Fibroblast of skin of scalp (primary cell): ENCODE measurements at places on chromosomes 1 and 21.

GRCh38 chr1:54567961-54568360, 19.9 kb downstream of the ACOT11 start:
- no peak for DNase-seq

DNA sequence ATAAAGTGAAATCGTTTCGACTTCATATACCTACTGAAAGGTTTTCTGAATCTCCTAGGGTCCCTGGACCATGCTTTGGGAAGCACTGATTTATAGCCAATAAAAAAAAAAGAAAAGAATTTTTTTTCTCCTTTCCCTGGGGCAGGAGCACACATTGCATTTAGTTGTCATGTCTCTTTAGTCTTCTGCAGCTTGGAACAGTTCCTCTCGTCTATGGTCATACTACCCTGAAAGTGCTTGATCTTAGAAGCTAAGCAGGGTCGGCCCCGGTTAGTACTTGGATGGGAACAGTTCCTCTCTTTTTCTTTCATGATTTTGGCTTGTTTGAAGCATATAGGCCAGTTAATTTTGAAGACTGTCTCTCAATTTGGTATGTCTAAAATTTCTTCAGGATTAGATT, 3.7 kb upstream of the SERPINC1 start:
- no peak for DNase-seq

- no peak for DNase-seq
These were observed 100.4 kb upstream of the KLHDC7A start for GRCh38 chr1:18380288-18380687.

- no peak for DNase-seq
These were observed 527.3 kb downstream of the PLPP3 start for GRCh38 chr1:56052041-56052440.

GRCh38 chr1:15411593-15412137, 2.0 kb downstream of the EFHD2 start:
- DNase-seq = no peak

GRCh38 chr1:907611-908451, 15.9 kb upstream of the SAMD11 start:
- no peak for DNase-seq

GRCh38 chr1:229669333-229669732, 43.3 kb downstream of the URB2 start:
- no peak for DNase-seq

GRCh38 chr1:199452627-199453026, 574.9 kb upstream of the NR5A2 start:
- DNase-seq = no peak

DNA sequence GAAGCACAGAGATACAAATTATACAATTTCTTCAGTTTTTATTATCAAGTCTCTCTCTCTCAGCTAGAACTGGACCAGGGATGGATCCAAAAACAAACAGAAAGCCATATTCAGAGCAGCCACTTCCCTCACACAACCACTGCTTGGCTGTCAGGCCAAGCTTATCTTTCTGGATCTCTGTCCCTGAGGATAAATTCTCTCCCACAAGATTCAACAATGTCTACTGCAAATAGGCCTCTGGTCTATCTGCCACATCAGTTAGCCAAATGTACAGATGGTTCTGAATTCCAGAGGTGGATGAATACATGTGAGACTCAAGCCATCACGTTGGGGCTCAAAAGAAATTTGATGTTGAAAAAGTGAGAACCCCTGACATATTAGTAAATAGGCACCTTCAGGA, 350.9 kb downstream of the LTN1 start:
- DNase-seq = no peak

DNA sequence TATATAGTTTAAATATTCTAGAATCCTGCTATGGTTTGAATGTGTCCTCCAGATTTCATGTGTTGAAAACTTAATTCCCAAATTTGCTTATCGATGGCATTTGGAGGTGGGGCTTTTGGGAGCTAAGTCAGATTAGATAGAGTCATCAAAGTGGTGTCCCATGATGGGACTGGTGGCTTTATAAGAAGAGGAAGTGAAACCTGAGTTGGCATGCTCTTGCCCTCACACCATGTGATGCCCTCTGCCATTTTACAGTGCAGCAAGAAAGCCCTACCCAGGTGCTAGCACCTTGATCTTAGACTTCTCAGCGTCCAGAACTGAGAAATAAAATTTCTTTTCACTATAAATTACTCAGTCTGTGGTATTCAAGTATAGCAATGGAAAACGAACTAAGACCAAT, 111.3 kb downstream of the TGFB2 start:
- no peak for DNase-seq

DNA sequence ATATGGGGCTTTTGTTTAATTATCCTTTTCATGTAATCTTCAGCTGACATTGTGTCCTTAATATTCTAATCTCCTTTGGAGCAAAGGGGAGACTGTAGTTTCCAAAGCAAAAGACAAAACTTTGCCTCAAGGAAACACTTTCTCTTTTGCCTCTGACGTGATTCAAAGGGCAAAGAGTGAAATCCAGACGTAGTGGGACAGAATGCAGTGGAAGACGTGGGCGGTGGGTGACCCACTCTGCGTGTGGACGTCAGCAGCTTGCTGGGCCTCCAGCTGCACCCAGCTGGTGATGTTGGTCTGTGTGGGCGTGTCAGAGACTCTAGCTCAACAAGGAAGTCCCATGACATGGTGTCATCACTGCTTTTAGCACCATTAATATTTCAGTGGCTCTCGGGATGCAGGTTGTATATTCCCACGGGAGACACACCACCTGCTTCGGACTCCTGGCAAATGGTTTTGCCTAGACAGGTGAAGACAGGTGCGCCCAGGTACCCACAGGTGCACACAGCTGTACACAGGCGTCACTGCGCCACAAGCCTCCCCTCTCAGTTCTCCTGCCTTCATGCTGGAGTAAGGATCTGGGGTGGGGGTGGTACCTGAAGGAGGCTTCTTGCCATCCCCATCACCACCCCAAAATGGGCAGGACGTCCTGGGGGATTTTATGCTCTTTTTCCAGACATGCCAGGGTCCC, 292.1 kb upstream of the VAMP3 start:
- DNase-seq = no peak

GRCh38 chr1:24913616-24914225, 16.4 kb downstream of the RUNX3 start:
- DNase-seq = no peak

GRCh38 chr21:33898586-33898985, 17.0 kb downstream of the ATP5PO start:
- DNase-seq = peak; percentile 43

DNA sequence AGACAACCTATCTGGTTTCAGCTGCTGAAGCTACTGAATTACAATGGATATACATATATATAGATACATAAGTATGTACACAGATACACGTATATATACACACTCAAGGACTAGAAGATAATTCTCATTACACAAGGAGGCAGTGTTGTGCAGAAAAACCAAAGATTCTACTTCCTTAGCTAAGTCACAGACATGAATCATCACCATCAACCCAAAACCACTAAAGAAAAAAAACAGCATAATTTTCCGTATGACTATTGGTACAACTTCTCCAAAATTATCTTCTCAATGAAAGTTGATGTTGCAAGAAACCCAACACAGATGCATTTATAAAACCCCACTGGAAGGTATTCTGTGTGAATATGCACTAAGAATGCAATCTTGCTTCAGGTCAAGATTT, 36.8 kb upstream of the RPF1 start:
- peak; percentile 88 for DNase-seq

GRCh38 chr1:64073705-64074104, 129.7 kb upstream of the UBE2U start:
- no peak for DNase-seq

DNA sequence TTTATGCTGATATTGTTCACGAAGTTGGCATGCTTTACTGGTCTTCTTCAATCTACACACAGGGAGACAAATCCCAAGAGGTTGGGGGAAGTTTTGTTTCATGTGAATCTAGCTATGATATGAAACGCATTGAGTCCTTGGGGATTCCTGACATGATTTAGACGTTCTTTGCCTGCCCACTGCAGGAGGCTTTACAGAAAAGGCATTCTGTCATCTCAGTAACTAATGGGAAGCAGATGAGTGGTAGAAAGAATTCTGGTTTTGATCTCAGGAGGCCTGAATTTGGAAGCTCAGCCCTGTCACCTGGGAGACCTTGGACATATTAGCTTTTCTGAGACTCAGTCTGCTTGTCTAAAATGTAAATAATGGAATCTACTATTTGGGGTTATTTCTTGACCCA, 383.0 kb upstream of the NFIA start:
- DNase-seq = peak; percentile 12

- DNase-seq = peak; percentile 36
These were observed 204.8 kb upstream of the ADAMTS5 start for GRCh38 chr21:27171707-27172106.

GRCh38 chr1:38589036-38589435, 270.5 kb downstream of the RRAGC start:
- DNase-seq = peak; percentile 28

GRCh38 chr1:237861944-237862343, 28.8 kb downstream of the ZP4 start:
- no peak for DNase-seq

- no peak for DNase-seq
These were observed 63.8 kb upstream of the C1orf87 start for GRCh38 chr1:60137406-60137805.

DNA sequence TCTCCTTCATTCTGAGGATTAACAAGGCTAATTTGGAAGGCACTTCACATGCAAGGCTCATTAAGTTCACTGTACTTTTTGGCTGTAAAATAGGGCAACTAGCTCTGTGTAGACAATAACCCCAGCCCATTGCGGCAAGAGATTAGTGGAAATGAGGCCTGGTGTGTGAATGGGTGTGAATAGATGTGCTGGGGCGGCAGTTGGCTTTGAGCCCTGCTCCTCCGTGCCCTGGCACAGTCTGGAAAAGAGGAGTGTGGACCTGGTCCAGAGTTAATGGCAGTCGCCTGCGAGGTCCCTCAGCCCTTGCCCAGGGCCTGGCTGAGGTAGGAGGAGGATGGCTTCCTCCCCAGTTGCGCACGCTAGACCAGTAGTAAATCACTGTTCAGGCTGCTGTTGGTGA, 4.8 kb downstream of the KISS1 start:
- DNase-seq = no peak

- no peak for DNase-seq
These were observed 5.3 kb downstream of the AKNAD1 start for GRCh38 chr1:108851567-108851966.

- no peak for DNase-seq
These were observed 241.0 kb downstream of the DISC1 start for GRCh38 chr1:231867607-231868006.

- DNase-seq = peak; percentile 72
These were observed 3.0 kb upstream of the MCL1 start for GRCh38 chr1:150582371-150582770.

DNA sequence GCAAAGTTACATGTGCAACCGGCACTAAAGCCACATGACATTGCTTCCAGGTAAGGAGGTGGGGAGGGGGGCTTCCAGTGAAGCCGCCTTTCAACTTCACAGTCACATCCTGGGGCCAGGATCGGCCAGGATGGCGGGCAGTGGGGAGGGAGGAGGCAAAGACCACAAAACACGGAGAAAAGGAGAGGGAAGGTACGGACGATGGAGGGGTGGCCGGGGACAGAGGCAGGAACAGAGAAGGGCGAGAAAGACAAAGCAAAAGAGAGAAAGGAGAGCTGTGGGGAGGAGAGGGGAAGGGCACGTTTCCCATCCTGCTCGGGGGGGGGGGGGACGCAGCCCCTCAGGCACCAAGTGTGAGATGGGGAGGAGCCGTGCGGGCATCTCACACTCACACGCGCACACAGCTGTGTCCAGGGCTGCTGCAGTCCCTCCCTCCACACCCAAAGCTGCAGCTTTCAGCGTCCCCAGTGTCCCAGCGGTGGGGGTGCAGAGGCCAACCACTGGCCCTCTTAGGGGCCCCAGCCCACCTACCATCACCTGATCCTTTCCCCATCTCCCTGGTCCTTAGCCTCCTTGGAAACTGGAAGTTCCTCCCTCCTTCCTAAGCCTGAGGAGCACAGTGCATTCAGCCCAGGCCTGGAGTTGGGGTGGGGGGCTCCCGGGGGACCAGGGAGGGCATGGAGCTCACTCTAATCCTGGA, 2.4 kb downstream of the SH2D5 start:
- DNase-seq = no peak

DNA sequence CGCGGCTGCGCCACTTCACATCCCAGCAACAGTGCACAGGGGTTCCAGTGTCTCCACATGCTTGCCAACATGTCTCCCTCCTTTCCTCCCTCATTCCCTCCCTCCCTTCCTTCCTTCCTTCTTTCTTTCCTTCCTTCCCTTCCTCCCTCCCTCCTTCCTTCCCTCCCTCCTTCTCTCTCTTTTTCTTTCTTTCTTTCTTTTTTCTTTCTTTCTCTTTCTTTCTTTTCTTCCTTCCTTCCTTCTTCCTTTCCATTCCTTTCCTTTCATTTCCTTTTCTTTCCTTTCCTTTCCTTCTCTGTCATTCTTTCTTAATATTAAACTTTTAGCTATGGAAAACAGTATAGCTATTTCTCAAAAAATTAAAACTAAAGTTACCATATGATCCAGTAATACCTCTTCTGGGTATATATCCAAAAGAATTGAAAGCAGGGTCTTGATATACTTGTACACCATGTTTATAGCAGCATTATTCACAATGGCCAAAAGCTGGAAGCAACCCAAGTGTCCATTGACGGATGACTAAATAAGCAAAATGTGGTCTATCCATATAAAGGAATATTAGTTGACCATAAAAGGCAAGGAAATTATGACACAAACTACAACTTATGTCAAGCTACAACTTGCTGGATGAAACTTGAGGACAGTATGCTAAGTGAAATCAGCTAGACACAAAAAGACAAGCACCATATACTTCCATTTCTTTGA, 55.0 kb upstream of the TLR5 start:
- DNase-seq = no peak

DNA sequence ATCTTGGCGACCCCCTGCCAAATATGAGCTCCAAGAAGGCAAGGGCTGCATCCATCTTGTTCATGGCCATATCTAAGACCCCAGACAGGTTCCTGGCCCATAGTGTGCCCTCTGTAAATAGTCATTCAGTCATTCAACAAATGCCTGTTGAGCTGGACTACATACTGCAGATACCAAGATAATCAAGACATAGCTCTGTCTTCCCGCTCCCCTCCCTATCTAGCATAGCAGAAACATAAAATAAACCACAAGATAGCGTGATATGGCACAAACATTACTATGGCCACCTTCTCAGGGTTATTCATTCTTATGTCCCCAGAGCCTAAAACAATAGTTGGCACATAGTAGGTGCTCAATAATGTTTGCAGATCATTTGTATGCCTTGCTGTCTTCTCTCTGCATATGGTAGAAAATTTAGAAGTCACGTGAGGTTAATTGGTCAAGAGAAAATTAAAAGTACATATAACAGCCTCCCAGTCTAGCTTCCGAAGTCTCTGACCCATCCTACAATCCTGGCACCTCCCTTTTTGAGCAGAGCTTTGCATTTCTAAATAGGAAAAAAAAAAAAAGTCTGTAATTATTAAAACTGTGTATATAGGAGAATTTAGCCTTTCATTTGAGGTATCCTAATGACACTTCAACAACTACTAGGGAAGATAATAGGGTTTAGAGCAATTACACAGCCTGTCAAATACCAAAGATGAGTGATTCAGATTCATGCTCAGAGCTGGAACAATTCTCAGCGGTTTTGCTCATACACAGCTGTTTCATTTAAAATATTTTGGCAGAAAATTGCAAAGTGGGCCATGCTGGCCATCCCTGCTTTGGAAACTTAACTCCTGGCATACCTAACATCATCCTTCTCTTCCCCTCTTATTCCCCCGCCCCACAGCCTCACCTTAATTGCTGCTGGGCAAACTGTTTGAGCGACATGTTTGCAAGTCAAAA, 219.0 kb downstream of the KAZN start:
- DNase-seq = peak; percentile 27

- no peak for DNase-seq
These were observed 92.3 kb downstream of the PRDM16 start for GRCh38 chr1:3161176-3161840.

GRCh38 chr21:33541756-33542639, at the start of gene GART:
Gene GART, minus strand, starts transcription at chr21:33542117. Its CDS starts 2,802 bp downstream, at chr21:33539315.
- DNase-seq = peak; percentile 77

- DNase-seq = no peak
These were observed 298.7 kb downstream of the NTNG1 start for GRCh38 chr1:107439567-107439966.
